OCI-M1 (cell line): ENCODE measurements at places on chromosomes 4 and X.

GRCh38 chr4:76141241-76141640 is 7.0 kb downstream of the NUP54 start:
- DNase-seq = peak; percentile 29

DNA sequence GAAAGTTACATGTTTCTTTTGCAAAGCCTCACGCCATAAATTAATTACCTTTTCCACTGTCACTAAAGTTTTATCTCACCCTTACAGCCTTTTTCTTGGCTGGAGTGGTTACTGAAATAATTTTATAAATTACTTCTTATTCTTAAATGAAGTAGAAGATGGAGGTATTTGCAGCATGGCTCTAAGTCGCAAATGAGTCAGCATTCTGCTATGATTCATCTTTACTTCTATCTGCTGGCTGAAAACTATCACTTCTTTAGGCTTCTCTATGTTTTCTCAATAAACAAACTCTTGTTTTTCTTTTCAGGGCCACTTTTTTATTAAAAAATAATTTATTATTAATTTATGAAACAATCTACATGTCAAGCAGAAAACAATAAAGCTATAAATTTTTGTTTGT is 210.2 kb upstream of the GYPA start:
- DNase-seq = no peak

GRCh38 chrX:121746105-121746504 is 698.7 kb downstream of the GLUD2 start:
- peak; percentile 63 for DNase-seq

DNA sequence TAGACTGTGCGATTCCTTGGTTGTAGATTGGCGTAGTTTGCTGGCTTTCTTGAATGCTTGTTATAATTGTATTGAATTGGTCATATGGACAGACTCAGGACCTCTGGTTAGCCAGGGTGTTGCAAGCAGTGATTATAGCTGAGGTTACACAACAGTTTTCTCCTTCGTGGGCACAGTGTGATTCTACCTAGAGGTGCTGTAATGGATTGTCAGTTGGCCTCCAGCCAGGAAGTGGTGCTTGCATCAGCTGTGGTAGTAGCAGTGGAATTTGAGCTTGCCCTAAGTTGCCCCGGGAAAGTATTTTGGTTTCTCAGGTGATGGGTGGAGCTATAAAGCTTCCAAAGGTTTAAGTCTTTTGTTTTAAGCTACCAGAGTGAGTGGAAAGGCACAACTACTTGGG is 23.1 kb upstream of the GABRG1 start:
- DNase-seq = peak; percentile 18

DNA sequence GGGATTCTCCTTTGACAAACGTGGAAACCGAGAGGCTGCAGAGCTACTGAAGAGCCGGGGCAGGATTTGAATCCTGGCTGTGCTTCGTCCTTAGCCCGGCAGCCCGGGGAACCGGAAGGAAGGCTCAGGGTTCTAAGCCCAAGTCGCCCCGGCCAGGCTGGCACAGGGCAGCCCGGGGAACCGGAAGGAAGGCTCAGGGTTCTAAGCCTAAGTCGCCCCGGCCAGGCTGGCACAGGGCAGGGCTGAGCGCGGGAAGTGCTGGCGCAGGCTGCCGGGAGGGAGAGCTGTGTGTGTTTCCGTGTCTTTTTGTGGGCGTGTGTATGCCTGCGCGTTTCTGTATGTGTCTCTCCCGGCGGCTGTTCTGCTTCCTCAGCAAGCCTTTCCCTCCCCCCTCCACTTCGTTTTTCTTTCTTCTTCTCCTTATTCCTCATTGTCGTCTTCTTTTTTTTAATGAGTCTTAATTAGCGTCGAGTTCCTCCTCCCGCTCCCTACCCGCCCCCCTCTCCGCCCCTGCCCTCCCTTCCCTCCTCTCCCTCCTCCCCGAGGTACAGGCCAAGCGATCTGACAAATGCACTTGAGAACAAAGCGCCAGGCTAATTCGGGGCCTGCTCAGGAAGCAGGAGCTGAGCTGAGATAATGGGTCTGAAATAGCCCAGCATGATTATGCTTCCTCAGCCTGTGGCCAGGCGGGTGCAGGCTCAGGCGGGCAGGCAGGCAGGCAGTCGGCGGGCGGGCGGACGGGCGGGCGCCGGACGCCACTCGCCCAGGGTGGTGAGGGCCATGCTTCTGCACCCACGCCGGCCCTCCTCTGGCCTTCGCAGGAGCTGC is 65.9 kb downstream of the EFNB1 start:
- peak; percentile 36 for DNase-seq

DNA sequence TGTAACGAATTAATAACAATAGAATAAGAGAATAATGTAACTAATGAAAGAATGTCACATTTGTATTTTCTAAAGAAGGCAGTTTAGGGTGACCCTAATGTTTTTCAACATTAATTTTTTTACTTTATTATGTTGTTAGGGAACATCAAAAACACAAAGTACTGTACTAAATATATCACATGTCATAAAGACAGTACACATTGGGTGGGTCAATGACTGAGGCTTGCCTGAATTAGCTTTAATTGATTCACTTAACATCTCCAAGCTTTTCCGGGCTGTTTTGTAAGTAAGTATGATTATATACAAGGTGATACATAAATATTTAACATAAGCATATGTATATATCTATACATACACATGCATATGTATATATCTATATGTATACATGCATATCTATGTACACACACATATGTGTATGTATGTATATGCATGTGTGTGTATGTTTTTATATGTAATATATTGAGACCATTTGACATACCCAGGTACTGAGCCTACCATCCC is 43.4 kb upstream of the KLF3 start:
- DNase-seq = no peak

DNA sequence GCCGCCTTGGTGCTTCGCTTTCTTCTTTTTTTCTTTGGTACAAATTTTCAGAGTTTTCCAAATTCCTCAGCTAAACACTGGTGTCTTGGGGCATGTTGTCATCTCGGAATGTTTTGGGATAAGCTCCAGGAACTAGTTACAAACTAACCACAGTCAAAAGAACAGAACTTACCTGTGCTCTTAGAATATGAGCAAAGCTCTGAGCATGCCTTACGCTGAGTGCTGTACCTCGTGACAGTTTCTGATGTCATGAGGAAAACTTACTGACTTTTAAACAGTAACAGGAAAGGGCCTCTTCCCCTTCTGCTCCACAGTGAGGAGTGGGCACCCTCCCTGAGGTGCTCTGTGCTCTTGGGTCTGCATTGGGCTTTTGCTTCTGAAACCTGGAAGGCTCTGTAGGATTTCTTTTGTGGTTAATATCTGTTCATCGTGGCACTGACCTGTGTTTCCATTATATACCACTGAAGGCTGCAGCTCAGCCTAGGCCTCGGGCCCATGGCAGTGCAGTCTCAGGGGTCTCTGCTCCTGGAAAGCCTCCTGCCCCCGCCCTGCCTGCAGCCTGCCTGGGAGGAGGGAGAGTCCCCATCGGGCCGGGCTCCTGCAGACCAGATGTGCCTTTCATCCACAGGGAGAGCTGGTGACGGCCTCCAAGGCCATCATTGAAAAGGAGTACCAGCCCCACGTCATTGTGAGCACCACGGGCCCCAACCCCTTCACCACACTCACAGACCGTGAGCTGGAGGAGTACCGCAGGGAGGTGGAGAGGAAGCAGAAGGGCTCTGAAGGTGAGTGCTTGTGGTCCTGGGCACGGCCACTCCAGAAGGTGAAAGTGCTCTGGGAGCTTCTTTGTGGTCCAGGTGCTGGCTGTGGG is 48.7 kb downstream of the NOP14 start:
- DNase-seq = no peak
